Stimulated activated CD4-positive, alpha-beta T cell treated with anti-CD3 and anti-CD28 coated beads, Interleukin-1b, Interleukin-23, amount 100 ng/mL, for 4 hours (primary cell): ENCODE measurements at places on chromosomes 16 and 17.
A peak's percentile ranks its signal among the peaks of the same experiment; 100 is the strongest.

DNA sequence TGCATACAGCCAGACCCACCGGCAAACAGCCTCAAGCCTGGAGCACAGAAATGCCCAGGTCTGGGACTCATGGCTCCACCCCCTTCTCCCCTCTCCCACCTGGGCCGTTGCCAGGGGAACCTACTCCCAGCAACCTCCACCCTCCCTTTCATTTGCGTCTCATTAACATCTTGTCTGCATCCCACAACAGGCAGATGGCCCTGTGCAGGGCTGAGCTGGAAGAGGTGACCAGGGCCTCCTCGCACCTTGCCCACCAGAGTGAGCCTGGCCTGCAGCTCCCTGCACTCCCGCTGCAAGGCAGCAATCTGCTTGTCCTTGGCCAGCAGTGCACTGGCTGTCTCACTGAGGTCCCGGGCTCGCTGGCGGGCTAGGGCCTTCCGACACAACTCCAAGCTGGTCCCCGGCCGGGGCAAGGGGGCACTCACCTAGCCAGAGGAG is 3.3 kb downstream of the TSPOAP1 start:
- no peak for DNase-seq

GRCh38 chr17:73643852-73644144 is 447 bp downstream of the SDK2 start:
- no peak for DNase-seq

DNA sequence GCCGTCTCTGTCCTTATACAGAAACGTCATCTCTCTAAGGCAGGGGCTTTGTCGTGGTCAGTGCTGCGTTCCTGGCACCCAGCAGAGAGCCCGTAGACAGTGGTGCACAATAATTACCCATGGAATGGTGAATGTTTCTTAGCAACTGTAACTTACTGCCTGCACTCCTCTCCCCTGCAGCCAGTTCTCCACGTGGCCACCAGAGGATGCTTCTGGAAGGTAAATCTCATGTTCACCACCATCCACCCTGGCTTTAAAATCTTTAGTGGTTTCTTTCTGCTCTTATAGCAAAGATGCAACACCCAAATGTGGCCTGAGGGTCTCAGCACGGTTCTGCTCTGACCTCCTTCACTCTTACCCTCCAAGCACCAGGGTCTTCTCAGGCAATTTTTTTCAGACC is 150.8 kb downstream of the GRIN2A start:
- no peak for DNase-seq

GRCh38 chr17:27654654-27655524 is 23.9 kb downstream of the LGALS9 start:
- peak; percentile 64 for DNase-seq

DNA sequence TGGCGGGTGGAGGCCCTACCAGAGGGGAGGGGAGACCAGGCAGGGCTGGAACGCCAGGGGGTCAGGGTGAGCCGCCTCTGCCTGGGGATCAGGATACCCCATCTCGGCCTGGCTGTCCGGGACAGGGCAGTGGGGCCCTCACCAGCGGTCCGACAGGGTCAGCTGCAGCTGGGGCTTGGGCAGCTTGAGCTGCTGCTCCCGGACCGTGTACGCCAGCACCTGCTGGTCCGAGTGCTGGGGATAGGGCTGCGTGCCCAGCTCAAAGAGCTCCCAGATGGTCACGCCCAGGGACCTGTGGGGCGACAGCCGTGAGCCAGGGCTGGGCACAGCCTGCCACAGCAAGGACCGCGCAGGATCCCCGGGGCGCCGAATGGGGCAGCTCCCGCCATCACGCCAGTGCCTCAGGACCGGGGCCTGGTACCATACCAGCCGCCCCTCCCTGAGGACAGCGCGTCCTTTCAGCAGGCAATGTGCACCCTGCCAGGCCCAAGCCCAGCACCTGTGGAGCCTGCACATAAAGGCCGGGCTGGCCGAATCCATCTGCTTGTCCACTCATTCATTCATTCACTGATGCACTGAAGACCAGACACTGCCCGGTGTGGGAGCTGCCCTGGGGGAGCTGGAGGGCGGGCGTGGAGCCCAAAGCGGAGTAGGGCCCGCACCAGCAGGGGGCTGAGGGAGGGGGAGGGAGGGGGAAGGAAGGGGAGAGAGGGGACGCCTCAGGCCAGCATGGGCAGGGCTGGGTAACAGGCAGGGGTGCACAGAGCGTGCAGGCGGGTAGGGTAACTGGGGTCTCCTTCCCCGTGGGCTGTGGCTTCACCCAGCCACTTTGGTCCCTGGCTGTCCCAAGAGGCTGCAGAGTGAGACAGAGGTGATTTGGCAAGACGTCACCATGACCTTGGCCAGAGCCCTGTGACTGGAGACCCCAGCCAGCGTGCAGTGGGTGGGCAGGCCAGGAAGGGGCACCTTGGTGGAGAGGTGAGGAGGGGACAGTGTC is 42.0 kb upstream of the PVALEF start:
- no peak for DNase-seq

DNA sequence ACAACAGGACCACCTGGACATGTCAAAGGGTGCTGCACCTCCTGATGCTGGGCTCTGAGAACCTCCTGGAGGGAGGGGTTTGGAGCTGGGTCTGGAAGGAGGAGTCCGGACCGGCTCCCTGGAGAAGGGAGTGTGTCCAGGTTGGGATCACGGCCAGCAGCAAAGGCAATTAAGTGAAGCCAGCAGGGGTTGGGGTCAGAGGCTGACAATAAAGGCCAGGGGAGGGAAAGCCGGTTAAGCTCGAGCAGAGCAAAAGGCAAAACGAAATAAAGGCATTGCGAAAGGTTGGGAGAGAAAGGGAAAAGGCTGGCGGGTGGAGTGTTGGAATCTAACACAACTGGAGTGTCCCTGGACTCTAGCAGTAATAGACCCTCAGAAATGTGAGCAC is 992 bp upstream of the CACNG4 start:
- no peak for DNase-seq

- DNase-seq: no peak
Measured at GRCh38 chr16:21301895-21302291, 23.8 kb upstream of the CRYM start.

DNA sequence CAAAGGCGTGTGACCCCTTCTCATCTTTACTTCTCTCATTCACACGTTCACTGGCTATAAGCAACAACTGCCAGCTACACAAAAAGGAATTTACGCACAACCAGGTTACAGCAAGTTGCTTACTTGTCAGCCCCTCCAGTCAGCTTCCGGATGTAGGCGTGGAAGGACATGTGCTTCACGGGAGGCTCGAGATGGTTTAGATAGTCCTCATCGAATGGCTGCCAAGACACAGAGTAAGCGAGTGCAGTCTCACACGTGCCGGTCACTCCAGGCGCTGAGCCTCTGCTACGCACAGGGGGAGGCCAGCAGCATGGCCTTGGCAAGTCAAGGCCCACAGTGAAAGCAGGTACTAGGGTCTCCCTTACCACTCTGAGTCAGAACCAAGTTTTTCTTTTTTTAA is 28.3 kb downstream of the NPLOC4 start:
- no peak for DNase-seq

- DNase-seq: no peak
Measured at GRCh38 chr16:72621651-72622050, 426.3 kb downstream of the ZFHX3 start.
